ENCODE measurements at places on chromosomes 12 and 14. TPM values are rescaled to one million over a fixed set of nuclear protein-coding genes. Genes with fewer than 3 reads are reported as not detected.

Gene TRMT5
- total RNA-seq: 12.3 TPM

Gene CD163
- total RNA-seq: not detected

Gene RNASE9
- total RNA-seq: not detected

Gene PMEL
- total RNA-seq: 1.1 TPM

Gene ADGRD1
- total RNA-seq: not detected

Gene DEGS2
- not detected for total RNA-seq

Gene MMP19
- 0.99 TPM for total RNA-seq

Gene SLC8B1
- total RNA-seq: 29.1 TPM

Gene IQSEC3
- total RNA-seq: 0.18 TPM

Gene GALNT4
- total RNA-seq: 11.4 TPM

Gene C1R
- total RNA-seq: 1.4 TPM

Gene ZBTB1
- total RNA-seq: 34.2 TPM

Gene HOXC12
- not detected for total RNA-seq

Gene NYNRIN
- total RNA-seq: 8.5 TPM

Gene NEUROD4
- not detected for total RNA-seq

Gene OTX2
- not detected for total RNA-seq

Gene EID3
- total RNA-seq: 5.8 TPM
